ENCODE measurements at places on chromosomes 2 and 18.
A peak's percentile ranks its signal among the peaks of the same experiment; 100 is the strongest.

- DNase-seq, result peak; percentile 4
Measured at GRCh38 chr2:163132850-163133249, 294.3 kb upstream of the KCNH7 start.

DNA sequence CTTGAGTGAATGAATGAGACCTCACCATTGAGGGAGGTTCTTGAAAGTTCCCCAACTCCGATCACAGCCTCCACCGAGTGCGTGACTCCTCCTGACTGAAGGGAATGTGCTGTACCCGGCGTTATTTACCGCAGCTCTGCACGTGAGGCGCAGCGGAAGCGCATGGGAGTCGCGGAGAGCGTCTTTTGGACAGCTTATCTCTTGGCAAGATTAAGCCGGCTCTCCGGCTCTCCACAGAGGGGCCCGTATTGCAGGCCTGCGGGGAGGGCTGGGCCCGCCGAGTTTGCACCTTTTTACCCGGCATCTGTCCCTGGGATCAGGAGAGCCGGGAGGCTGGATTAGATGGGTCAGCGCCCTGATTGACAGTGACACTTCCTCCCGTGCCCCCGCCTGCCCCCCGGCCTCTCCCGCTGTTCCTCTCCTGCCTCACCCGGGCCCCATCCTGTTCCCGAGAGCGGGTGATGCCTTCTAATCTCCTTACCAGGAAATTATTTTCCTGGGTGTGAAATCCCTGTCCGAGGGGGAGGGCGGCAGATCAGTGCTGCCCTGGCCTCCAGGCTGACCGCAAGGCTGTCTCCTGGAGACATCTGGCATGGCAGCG is 176.3 kb downstream of the INHBB start:
- DNase-seq, result no peak

GRCh38 chr18:12102136-12102842 is 8.6 kb downstream of the ANKRD62 start:
- no peak for DNase-seq

DNA sequence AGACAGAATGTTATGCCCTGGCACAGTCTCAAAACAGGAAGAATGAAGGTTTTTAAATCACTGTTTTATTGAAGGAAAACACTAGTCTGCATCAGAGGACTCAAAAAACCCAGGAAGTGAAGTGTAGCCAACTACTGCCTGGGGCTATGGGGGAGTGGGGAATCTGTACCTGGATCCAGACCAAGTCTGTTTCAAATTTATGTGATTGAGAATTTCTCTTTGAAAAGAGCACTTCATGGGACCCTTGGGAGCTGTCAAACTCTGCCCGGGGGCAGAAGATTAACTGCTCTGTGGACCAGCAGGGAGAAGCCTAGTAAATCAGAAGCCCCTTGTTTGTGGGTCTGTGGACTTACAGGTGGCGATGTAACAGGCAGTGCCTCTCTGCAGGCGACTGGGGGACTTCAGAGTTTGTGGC is 45.3 kb upstream of the TANC1 start:
- DNase-seq, result no peak

DNA sequence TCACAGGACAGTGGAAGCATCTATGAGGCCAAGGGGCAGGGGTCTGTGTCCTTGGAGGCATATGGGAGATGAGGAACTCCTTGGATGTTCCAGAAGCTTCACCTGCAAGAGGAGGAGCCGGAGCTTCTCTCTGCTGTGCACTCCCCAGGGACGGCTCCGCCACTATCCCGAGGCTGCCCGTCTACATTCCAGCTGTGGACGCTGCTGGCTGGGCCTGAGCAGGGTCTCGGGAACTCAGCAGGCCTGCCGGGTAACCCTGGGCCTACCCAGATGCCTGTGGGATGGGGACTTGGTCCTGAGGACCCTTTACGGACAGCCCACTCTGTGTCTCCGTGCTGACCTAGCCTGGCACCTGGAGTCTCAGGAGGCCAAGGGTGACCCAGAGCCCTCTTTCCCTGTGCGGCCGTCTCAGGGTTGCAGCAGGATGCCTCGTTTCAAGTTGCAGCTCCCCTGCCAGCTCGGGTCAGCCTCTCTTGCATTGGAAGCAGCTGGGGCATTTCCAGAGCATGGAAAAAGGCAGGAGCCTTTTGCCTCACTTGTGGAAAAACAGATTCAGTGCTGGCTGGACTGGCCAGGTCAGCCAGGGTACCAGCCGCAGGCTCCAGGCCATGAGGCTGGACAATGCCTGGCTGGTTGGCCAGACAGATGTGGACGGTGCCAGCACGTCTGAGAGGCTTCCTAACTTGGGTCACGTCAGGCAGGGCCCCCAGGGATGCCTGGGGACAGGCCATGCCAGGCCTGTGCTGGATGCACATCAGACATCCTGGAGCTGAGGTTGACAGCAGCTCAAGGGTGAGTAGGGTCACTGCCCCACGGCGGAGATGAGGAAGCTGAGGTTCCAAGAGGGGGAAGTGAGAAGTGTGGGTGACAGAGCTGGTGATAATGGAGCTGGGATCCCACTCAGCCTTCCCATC is 41.5 kb downstream of the SCTR start:
- no peak for DNase-seq

DNA sequence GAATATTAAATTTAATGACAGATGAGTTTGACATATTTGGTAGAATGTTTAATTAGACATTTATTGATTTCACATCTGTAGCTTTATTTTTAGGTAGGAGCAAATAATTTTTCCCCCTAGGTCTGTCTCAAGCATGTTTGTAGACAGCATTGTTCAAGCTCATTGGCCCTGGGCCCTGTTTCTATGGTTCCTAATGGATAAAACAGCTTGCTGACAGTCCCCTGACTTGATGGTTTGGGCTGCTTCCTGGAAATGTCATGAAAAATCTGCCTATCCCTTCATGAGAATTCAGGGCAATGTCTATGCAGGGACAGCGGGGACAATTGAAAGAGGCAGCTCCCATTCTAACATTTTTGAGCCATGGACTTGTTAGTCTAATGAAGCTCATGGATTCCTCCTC is 14.6 kb upstream of the MEP1B start:
- DNase-seq, result no peak

Data from T47D (cell line).